ENCODE measurements at places on chromosomes 13 and 19. TPM values are rescaled to one million over a fixed set of nuclear protein-coding genes. Genes with fewer than 3 reads are reported as not detected.

The CNFN gene
- not detected for total RNA-seq

The ZNF99 gene
- total RNA-seq, result not detected

The CLDND2 gene
- not detected for total RNA-seq

The DPF1 gene
- total RNA-seq, result not detected

The P2RY11 gene
- total RNA-seq, result 3.6 TPM

The ZNF296 gene
- total RNA-seq, result not detected

The DNAAF3 gene
- total RNA-seq, result 1.6 TPM

The PLEKHJ1 gene
- total RNA-seq, result 47.5 TPM

The CEACAM8 gene
- total RNA-seq, result not detected

The SUGT1 gene
- 12.5 TPM for total RNA-seq

The KIR2DL3 gene
- not detected for total RNA-seq

The ZNF841 gene
- total RNA-seq, result 80.4 TPM

The MICOS13 gene
- total RNA-seq, result 14.5 TPM

The ZNF177 gene
- total RNA-seq, result 0.66 TPM

The ZNF441 gene
- 7.3 TPM for total RNA-seq

The CXCL17 gene
- total RNA-seq, result 19.2 TPM

The TMEM238 gene
- total RNA-seq, result 12.5 TPM

The PNMA8A gene
- total RNA-seq, result 6.5 TPM
